ENCODE measurements at places on chromosomes 5 and 9.

DNA sequence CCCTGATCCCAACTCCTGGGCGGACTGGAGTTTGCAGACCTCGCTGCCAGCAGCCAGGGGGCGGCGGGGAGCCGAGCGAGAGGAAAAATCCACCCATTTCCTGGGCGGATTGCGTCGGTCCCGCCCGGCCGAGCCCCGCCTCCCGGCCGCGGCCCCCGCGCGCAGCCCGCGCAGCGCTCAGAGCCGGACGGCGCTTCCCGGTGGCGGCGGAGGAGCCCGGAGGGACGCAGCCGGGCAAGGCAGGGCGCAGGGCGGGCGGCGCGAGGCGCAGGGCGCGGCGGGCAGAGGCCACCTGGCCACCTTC lies at the start of gene OLFM1:
Gene OLFM1 (plus strand): TSS at position 180 of the 304 bp plus-strand sequence. CDS start 322 bp downstream, outside the sequence.
- DNase-seq: no peak

- peak; percentile 57 for DNase-seq
Measured at GRCh38 chr5:30040488-30041118, 1152.9 kb upstream of the CDH6 start.

GRCh38 chr9:92954049-92954861 lies 6.9 kb downstream of the FGD3 start:
- peak; percentile 24 for DNase-seq

- DNase-seq: no peak
Measured at GRCh38 chr5:32589416-32589815, 4.1 kb downstream of the SUB1 start.

DNA sequence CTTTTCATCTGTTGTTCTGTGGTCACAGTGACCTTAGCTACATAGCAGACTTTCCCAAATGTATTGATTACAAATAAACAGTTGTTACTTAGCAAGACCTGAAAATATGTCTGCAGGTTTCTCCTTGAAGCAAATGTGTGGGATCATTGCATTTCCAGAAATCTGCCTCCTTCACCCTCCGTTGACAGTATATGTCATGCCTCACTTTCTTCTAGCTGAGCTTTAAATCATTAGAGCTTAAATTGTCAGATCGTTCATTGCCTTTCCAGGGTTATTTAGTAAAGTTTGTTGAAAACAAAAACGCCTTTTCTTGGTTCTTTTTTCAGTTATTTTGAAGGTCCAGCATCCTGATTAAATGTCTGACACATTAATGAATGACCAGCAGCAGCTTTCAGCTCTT lies 2.3 kb upstream of the MAML1 start:
- no peak for DNase-seq

- no peak for DNase-seq
Measured at GRCh38 chr5:95027151-95027721, 257.7 kb downstream of the MCTP1 start.

GRCh38 chr5:137148159-137148558 lies 351.0 kb downstream of the SPOCK1 start:
- no peak for DNase-seq

GRCh38 chr5:143653766-143654282 lies 158.1 kb upstream of the HMHB1 start:
- no peak for DNase-seq

DNA sequence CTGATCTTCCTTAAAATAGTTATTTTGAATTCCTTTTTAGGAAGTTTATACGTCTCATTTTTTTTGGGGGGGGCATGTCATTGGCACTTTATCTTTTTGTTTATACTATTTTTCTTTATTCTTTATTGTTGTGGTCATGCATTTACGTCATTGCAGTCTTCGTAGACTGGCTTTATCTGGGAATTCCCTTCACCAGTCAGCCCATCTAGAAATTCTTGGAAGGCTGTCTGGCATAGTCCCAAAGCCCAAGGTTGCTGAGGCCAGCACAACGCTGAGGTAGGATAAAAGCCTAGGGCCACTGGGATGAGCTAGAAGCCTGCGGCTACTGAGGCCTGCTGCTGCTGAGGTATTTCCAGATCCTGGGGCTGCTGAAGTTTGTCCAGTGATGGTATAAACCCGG lies 121.5 kb downstream of the ISOC1 start:
- DNase-seq: no peak

- peak; percentile 77 for DNase-seq
Measured at GRCh38 chr5:32020271-32020670, 153.8 kb downstream of the GOLPH3 start.

DNA sequence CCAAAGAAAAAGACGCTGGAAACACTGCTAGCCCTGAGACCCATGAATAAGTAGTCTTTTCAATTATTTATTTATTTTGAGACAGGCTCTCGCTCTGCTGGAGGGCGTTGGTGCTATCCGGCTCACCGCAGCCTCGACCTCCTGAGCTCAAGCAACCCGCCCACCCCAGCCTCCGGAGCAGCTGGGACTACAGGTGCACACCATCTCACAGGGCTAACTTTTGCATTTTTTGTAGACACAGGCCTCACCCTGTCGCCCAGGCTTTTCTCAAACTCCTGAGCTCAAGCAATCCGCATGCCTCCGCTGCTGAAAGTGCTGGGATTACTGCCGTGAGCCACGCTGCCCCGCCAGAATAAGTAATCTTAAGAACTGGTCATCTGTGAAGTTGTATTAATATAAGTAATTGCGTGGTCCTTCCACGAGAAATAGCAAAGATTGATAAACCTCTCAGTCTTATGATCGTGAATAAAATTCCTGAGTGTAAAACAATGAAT lies 1.6 kb downstream of the ANXA2R start:
- peak; percentile 27 for DNase-seq

DNA sequence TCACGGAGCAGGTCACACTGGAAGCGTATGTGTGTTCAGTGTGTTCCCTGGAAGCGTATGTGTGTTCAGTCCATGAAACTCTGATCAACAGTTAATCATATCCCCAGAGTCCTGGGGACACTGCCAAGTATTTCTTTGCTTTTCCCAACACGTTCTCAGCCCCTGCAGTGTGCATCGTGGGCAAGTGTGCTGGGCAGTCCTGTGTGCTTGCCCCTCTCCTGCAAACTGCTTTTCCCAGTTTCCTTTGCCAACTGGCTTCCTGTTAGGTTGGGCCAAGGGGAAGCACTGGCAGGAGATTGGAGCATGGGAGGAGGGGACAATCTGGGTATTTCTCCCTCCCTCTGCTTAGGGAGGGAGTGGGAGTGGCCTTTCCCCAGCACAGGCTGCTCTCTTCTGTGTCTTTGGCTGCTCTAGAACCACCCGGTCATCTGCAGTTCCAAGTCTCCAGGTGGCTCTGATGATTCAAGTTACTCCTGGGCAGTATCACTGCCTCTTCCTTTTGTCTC lies 36.8 kb upstream of the NEK6 start:
- no peak for DNase-seq

GRCh38 chr9:110115341-110115820 lies 92.6 kb downstream of the C9orf152 start:
- no peak for DNase-seq

DNA sequence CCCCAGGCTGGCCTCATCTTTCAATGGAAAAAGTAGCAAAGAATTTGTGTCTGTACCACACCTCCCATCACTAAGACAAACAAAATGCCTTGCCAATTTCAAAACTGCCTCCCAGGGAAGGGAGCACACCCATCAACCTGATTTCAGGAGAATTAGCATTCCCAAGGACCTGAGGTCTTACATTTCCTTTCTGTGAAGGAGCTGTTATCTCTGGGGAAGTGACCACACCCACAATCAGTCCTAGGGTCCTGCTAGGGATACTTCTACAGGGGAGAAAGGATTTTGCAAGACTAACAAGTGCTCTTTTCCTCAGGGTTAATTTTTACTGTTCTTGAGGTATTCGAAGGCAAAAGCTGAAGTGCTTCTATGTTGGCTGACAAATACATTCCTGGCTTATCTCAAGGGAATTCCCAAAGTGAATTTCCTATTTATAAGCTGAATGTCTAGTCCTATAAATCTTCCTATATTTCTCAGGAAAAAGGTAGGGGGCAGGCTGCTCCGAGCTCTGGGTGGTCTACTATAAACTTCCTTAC lies 97.4 kb upstream of the ITGA1 start:
- no peak for DNase-seq

GRCh38 chr5:103896593-103896992 lies 334.0 kb upstream of the NUDT12 start:
- no peak for DNase-seq

DNA sequence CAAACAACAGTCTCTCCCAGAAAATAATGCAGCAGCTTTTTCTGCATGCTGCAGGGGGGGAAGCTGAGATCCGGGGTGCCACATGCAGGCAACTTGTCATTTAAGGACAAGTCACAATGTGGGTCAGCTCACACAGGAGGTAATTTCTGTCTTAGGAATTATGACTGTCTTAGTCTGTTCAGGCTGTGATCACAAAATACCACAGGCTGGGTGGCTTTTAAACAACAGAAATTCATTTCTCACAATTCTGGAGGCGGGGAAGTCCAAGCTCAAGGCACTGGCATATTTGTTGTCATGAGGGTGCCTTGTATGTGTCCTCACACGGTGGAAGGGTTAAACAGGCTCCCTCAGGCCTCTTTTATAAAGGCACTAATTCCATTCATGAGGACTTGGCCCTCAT lies 127.7 kb downstream of the DIRAS2 start:
- DNase-seq: no peak

GRCh38 chr5:116573279-116573701 lies 1.3 kb downstream of the SEMA6A start:
- no peak for DNase-seq

GRCh38 chr5:140372971-140373487 lies 13.0 kb downstream of the SLC4A9 start:
- DNase-seq: peak; percentile 56

GRCh38 chr5:166719991-166720390 lies 1571.5 kb upstream of the WWC1 start:
- DNase-seq: no peak

DNA sequence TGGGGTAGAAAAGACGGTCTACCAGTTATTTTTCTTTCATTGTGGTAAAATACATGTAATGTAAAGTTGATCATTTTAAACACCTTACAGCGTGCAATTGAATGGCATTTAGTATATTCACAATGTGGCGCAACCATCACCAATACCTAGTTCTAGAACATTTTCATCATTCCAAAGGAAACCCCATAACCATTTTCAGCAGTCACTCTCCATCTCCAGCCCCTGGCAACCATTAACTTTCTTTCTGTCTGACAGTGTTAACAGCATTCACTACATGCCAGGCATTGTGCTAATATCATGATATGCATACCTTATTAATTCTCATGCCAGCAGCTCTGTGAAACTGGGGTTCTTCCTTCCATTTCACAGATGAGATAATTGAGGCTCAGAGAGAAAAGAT lies 32.0 kb downstream of the PTGS1 start:
- no peak for DNase-seq

DNA sequence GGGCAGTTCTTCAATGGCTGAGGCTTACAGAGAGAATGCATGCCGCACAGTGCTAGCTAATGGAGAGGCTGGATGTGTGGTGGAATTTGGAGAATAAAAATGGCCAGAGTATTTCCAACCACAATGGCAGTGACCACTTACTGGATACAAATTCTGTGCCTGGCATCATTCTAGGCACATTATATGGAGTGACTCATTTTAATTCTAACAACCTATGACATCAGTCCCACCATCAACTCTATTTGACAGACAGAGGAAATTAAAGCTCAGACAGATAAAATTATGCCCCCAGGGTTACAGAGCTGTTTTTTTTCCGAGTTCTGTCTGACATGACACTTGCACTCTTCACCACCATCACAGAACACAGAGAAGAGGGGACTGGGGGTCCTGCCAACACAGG lies 105.6 kb upstream of the IL12B start:
- DNase-seq: no peak

- peak; percentile 32 for DNase-seq
Measured at GRCh38 chr5:119021149-119021732, 32.9 kb upstream of the DTWD2 start.

GRCh38 chr5:163503106-163504078 lies 2.0 kb upstream of the MAT2B start:
- DNase-seq: peak; percentile 65

DNA sequence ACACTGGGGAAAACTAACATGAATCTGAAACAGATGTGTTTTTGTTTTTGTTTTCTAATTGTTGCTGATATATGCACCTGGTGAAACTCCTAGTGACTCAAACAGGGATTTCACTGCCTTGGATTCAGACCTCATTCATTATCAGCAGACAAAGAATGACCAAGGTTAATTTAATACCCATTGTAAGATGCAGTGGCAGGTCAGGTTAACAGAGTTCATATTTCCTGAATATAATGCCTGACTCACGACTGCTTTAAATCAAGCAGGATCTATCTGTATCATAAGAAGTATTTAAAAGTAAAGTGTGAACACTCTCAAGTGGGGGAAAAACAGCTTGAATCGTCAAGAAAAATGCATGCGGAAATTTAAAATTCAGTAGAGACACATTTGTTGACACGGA lies 5.5 kb downstream of the JAKMIP2 start:
- no peak for DNase-seq

DNA sequence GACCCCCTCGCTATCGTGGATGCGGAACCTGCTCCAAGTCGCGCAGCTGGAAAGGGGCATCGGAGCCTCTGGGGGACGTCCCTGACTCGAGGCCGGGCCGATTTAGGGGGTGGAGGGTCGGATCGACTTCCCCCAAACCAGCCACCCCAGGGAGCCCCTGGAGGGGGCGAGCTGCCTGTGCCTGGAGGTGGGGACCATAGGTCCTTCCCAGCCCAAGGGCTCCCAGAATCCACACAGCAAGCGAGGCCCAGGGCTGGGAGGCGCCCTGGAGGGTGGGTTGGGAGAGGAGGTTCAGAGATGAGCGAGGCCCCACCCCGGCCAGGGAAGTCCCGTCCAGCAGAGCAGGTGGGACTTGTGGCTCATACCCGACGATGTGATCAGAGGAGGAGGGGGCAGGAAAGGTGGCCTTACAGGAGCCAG lies 147.6 kb downstream of the GAPVD1 start:
- DNase-seq: peak; percentile 33

DNA sequence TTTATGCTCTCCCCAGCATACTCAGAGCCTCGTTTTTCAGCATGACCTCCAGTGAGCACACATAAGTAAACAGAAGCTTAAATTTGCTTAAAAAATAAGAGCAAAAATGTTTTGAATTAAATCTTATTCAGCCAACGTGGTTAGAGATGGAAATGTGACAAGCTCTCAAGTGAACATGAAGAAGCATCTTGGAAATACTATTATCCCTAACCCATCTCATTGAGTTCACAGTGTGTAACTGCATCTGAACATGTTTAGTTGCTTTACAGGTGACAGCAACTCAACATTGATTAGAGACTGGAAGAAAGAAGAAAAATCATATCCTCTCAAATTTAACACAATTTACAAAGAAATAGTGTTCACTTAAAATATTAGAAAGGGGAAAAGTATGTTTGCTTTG lies 1785.1 kb downstream of the MAT2B start:
- no peak for DNase-seq

DNA sequence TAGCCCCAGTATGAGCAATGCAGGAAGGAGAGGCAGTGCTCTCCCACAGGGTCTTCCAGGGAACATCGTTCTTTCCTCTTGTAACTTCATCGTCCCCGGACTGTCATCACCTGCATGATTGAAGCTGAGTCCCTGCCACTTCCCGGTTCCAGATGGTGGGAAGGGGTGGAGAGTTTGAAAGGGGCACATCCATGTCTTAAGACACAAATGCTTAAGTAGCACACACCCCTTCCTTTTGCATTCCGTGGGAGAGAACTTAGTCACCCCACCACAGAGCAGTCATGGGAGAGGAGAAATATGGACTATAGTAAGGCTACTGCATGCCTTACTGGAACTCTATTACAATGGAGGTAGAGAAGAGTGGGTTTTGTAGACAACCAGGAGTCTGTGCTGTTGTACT lies 165.3 kb upstream of the GAS1 start:
- no peak for DNase-seq

GRCh38 chr5:8188874-8189565 lies 320.1 kb downstream of the MTRR start:
- no peak for DNase-seq

GRCh38 chr5:168879929-168880328 lies 300.8 kb upstream of the PANK3 start:
- peak; percentile 74 for DNase-seq
